ENCODE measurements at places on chromosomes 6 and 20.

GRCh38 chr20:44495802-44496481 is 20.3 kb downstream of the TTPAL start:
- no peak for DNase-seq

- no peak for DNase-seq
Observed at GRCh38 chr20:40815156-40816038, 126.4 kb upstream of the MAFB start.

DNA sequence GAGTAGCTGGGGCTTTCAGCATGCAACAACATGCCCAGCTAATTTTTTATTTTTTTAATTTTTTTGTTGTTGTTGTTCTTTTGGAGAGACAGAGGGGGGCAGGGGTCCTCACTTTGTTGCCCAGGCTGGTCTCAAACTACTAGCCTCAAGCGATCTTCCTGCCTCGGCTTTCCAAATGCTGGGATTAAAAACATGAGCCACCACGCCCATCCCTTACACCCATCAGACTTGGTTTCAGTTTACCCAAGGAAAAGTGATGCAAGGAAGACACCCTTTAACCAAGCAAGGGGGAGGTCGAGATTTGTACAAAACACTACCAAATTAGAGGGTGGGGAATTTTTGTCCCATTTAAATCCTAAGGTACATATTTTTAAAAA is 210.1 kb downstream of the ARHGAP18 start:
- DNase-seq = no peak

- no peak for DNase-seq
Observed at GRCh38 chr6:41674231-41675000, 36.1 kb downstream of the MDFI start.

GRCh38 chr6:33445119-33445603 is 9.2 kb upstream of the ZBTB9 start:
- no peak for DNase-seq

- no peak for DNase-seq
Observed at GRCh38 chr6:14193524-14193923, 76.0 kb downstream of the CD83 start.

- peak; percentile 22 for DNase-seq
Observed at GRCh38 chr6:117076076-117076475, 189.3 kb upstream of the VGLL2 start.

- no peak for DNase-seq
Observed at GRCh38 chr6:105200133-105200730, 20.4 kb upstream of the POPDC3 start.

DNA sequence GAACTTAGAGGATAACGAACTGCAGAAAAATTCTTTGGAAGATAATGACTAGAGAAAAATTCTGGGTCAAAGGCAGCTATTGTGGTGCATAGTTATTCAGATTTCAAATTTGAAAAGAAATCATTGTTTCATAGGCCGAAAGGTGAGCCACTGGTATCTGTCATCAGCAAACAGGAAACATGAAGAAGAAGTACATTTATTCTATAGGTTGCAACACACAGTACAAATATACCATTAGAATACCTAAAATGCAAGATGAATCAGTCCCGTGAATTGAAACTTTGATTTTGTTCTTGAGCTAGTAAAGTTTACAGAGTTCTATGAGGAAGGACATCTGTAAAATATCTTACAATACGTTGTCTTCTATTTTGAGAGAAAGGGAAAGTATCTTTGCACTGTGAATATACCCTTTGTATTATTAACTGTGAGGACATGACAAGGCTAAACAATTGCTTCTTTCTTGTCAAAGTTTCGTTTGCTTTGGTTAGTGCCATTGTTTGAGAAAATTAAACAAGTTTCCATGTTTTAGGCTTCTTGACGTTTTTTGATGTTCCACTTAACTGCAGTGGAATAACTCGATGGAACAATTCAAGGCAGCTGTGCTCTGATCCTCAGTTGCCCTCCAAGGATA is 84.7 kb downstream of the HDGFL1 start:
- no peak for DNase-seq

GRCh38 chr6:34051331-34051919 is 94.5 kb downstream of the GRM4 start:
- no peak for DNase-seq

- no peak for DNase-seq
Observed at GRCh38 chr6:20205722-20206161, 6.5 kb downstream of the MBOAT1 start.

GRCh38 chr20:25321991-25322390 is 68.6 kb downstream of the ABHD12 start:
- DNase-seq = no peak

DNA sequence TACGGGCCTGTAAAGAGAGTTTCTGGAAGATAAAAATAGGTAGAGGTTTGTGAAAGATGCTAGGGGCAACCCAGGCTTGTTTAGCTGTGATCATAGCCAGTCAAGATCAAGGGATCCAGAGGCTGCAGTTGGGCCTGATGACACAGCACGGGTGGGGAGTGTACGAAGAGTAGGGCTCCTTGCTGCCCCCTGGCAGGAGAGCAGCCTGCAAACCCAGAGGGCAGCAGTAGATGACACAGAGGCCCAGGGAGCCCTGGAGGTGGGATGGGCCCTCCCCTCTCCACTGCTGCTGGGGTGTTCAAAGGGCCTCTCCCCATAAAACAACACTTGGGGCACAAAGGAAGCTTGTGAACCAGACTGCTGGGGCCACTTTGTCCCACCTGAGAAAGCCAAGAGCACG is 47.2 kb downstream of the VEGFA start:
- DNase-seq = no peak

DNA sequence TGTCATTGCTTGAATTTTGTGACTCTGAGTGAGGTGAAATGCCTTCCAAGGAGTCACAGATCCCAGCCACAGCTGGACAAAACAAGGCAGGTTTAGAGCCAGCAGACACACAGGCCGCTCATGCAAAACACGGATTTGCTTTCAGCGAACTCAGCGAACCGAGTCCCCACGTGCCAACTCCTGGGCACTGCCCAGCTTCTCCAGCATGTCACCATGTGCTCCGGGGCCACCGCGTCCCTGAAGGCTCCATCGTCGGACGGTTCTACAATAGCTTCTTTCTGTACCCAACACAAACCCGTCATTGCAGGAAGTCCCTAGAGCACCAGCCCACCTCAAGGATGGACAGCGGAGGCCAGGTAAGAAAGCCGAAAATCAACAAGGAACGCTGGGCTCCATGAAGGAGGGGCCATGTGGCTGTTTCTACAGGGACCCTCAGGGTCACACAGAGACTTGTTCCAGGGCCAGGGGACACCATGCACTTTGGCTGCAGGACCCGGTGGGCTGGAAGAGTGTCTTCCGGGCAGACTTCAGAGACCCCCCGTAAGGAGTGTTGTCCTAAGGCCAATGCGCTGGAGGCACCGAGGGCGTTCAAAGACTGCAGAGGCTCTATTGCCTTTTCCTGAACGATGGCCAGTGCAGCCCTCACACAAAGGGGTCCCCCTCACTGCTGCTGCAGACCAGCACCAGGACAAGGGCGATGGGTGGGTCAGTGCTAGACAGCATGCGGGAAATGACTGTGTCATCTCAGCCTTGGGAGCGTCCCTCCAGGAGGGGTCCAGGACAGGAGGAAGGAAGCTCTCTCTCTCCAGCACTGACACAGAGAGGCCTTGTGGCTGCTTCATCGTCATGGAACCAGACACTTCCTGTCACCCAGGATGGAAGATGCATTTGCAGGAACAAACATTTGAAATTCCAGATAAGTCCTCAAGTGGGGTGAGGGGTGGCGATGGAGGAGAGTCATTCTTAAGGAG is 19.8 kb downstream of the DACT2 start:
- DNase-seq = peak; percentile 37

- DNase-seq = no peak
Observed at GRCh38 chr20:61868466-61869090, 197.1 kb downstream of the TAF4 start.

- DNase-seq = peak; percentile 53
Observed at GRCh38 chr6:3306848-3307247, 48.1 kb downstream of the PSMG4 start.

- no peak for DNase-seq
Observed at GRCh38 chr6:163457637-163458561, 43.4 kb downstream of the QKI start.

GRCh38 chr6:124055395-124055794 is 251.7 kb downstream of the NKAIN2 start:
- no peak for DNase-seq

- DNase-seq = no peak
Observed at GRCh38 chr20:53805895-53806384, 212.3 kb upstream of the ZNF217 start.

DNA sequence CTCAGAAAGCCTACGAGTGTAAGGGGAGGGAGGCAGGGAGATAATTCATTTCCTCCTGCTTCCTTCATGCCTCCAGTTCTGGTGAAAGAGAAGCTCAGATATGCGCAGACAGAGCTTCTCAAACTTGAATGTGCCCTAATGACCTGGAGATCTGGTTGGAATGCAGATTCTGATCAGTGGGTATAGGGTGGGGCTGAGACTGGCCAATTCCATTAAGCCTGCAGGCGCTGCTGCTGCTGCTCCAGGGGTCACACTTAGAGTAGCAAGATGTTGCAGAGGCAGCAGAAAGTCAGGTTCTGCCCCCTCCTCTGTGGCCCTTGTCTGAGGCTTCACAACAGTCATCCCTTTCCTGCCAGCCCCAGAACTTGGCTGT is 161.0 kb downstream of the DHX35 start:
- no peak for DNase-seq

GRCh38 chr20:6956056-6956455 is 188.6 kb downstream of the BMP2 start:
- DNase-seq = no peak

- no peak for DNase-seq
Observed at GRCh38 chr6:153038378-153039057, 36.0 kb upstream of the MTRF1L start.

- no peak for DNase-seq
Observed at GRCh38 chr20:23534801-23535593, 33.3 kb downstream of the CST9L start.

DNA sequence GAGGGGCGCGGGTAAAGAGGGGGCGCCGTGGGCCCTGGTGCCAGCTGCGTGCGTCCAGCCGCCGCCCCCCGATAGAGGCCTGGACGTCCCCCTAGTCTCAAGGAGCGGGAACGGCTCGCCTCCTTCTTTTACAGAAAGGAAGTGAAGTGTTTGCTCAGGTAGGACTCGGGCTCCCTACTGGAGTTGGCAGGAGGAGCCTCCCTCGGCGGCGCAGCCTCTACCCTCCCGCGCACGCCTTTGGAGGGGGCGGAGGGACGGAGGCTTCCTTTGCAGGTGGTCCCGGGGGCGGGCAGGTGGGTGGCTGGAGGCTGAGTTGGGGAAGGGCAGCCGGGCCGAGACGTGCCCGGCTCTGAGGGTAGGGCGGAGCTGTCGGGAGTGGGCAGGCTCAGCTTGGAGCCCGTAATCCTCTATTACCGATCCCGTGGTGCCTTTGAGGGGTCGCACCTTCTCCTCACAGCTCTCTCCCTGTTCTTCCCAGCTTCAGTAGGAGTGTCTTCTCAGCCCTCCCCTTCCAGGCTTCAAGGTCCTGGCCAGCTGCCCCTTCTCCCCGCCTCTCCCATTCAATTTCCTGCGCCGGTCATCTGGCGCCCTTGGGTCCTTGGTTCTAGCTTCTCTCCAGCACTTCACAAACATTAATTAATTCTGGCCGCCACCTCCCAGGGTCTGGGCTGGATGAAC is 728 bp downstream of the ITPR3 start:
- peak; percentile 46 for DNase-seq

DNA sequence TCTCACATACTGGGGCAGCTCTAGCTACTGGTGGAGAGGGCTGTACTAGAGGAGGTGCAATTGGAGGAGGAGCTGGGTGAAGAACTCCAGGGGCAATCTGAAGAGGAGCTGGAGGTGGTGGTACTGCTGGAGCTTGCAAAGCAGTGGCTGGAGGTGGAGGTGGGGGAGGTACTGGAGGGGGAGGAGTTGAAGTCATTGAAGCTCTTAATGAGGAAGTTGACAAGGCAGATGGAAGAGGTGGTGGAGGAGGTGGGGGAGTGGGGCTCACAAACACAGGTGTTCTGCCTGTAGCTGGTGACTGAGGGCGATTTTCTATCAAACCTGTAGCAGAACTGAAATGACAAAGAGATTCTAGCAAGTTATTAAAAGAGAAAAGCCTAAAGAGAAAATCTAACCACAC is 77.6 kb downstream of the WASF1 start:
- no peak for DNase-seq

DNA sequence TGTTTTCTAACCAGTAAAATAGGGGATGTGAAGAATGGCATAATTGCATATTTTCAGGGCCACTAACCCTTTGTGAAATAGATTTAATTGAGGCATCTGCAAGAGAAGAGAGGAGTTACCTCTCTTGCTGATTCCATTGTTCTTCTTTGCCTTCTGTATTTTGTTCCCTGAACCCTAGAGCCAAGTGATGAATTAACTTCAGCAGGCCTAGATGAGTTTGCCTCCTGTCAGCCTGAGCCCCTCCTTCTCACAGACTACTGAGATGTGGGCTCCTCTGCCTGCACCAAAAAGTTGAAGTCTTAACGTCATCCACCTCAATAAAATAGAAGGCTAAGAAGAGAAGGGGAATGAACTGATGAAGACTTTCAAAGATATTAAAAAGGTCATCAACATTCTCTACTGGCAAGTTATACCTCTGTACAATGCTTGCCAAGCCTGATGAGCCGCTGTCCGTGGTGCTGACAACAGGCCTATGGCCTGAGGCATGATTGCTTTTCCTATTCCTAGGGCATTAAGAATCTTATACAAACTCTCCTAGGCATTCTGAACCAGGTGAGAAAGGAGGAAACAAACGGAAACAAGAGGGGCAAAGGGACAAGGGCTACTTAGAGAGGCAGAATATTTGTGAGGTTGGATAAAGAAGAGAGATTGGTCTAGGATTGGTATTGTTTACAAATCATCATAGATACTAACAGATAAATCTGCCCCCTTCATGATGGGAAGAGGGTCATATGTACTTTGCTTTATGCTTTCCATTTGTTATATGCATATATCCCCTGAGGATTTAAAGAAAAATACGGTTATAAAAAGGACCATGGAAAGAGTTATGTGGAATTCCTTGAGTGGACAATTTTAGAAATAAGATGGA is 46.8 kb downstream of the CD24 start:
- DNase-seq = no peak

DNA sequence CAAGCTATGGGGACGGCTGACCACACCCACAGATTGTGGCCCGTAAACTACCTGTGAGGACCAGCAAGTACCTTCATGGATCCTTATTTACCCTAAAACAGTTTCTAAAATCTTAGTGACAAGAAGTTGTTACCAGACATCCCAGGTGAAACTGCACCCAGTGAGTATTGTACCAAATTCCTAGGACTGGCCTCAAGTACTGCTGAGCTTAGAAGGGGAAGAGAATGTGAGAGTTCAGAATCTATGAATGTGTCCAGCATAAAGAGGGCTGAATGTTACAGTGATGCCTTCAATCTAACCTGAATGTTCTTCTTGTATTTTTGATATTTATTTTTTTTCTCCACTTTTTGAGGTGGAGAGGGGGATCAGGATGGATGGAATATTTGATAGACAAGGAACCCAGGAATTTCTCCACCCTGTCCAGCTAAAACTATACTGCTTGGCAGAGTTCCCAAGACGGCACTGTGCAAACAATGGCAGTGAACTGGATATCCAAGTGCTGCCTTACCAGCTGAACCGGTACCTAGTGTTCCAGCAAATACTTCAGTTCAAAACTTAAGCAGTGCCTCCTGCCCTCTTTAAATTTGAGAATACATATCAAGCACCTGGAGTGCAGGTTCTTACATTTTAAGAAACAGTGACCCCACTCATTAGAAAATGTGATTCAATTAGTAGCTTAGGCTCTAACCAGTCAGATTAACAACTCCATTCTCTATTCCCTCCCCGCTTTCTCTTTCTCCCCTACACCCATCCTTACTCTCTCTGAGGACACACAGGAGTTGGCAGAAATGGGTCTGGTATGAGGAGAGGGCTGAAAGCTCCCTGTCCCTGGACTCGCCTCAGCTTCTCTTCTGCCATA is 427.3 kb upstream of the FLRT3 start:
- DNase-seq = no peak
